ENCODE measurements at places on chromosomes 7 and 10.
A peak's percentile ranks its signal among the peaks of the same experiment; 100 is the strongest.

GRCh38 chr7:87217983-87218653 lies 1.4 kb downstream of the TMEM243 start:
- DNase-seq = no peak

DNA sequence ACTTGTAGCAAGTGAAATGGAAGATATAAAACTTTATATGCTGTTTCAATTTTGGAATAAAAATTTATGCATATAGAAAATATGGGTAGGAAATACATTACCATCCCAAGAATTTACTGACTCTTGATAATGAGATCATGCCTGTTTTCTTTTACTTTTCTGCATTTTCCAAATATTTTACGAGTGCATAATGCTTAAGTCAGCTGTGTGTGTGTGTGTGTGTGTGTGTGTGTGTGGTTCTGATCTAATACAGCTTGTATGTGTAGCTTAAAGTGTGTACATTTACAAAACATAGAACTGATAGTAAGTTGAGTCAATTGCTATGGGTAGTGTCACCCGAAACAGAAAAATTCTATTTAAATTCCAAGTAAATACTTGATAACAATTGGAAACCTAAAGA lies 315.9 kb upstream of the LRRN3 start:
- DNase-seq = no peak

- DNase-seq = no peak
Measured at GRCh38 chr10:30384051-30384674, 35.1 kb upstream of the MTPAP start.

- no peak for DNase-seq
Measured at GRCh38 chr7:78635026-78635793, 818.3 kb downstream of the MAGI2 start.

- DNase-seq = no peak
Measured at GRCh38 chr10:12179606-12180170, 16.0 kb downstream of the NUDT5 start.

- DNase-seq = no peak
Measured at GRCh38 chr10:83677795-83678194, 461.5 kb upstream of the GHITM start.

- DNase-seq = no peak
Measured at GRCh38 chr10:79285315-79286197, 61.7 kb upstream of the PPIF start.

DNA sequence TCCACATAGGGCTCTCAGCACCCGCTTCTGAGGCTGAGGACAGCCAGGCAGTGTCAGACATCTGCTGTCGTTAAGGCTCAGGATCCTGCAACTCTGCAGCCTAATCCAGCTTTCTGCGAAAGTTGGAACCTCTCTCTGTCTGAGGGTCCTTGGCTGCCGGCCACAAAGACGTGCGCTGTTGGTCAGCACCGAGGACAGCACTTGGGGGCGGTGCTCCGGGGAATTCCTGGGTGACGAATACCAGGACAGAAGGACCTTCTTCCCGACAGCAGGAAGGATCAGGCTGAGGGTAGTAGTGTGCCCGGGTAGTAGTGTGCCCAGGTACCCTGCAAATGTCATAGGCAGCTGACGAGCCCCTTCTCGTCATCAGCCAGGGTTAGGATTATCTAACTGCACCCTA lies 16.0 kb upstream of the RASGEF1A start:
- DNase-seq = no peak

GRCh38 chr10:104038537-104038936 lies 47.1 kb downstream of the COL17A1 start:
- DNase-seq = no peak

DNA sequence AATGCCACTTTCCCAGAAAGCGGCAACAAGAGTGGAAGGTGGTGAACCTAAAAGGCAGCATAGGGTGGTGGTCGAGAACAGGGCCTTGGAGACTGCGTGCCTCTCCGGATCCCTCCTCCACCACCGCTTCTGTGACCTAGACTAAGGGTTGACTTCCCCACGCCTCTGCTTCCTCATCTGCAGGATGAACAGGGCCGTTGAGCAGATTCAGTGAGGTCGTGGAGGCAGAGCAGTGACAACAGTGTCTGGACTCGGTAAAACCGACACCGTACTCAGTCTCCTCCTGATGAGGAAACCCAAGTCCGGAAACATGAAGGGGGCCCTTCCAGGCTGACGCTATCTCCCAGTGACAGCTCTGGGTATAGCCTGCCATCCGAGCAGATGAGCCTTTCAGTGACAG lies 162.6 kb downstream of the CELF2 start:
- no peak for DNase-seq

GRCh38 chr7:70446448-70447143 lies 685.3 kb upstream of the GALNT17 start:
- no peak for DNase-seq

GRCh38 chr10:95567903-95568630 lies 6.9 kb upstream of the SORBS1 start:
- no peak for DNase-seq

GRCh38 chr10:21329995-21330627 lies 195.4 kb downstream of the SKIDA1 start:
- DNase-seq = no peak

DNA sequence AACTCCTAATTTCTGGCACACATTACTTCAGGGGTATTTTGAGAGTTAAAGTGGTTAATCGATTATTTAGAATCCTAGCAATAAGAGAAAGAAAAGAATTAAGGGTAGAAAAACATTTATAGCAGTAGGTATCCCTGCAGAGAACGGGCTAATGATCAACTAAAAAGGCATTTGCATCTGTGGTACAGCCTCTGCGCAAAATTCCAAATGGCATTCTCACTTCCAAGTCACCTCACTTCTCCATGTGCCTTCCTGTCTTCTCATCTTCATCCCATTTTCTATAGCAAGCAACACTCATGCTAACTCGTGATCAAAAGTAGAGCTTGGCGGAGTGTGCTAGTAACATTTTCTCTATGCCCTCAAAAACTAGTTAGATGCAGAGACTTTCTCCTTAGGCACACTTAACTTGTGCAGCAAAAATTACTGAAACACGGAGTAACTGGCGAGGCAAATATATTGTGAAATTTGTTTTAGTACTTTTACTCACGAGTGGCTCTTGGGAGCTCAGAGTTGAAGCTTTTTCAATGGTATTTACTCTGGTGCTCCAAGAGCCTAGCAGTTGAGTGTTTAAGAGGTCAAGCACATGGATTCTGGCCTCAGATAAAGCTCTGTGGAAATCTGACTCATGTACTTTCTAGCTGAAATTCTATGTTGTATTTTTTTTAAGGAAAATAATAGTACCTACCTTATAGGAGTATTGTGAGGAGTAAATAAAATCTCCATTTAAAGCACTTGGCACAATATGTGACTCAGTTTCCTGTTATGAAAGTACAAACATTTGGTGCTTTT lies 65.1 kb downstream of the MET start:
- DNase-seq = no peak

GRCh38 chr10:86365346-86366032 lies 1.1 kb downstream of the GRID1 start:
- peak; percentile 58 for DNase-seq

- DNase-seq = no peak
Measured at GRCh38 chr7:3234851-3235250, 66.2 kb upstream of the SDK1 start.

DNA sequence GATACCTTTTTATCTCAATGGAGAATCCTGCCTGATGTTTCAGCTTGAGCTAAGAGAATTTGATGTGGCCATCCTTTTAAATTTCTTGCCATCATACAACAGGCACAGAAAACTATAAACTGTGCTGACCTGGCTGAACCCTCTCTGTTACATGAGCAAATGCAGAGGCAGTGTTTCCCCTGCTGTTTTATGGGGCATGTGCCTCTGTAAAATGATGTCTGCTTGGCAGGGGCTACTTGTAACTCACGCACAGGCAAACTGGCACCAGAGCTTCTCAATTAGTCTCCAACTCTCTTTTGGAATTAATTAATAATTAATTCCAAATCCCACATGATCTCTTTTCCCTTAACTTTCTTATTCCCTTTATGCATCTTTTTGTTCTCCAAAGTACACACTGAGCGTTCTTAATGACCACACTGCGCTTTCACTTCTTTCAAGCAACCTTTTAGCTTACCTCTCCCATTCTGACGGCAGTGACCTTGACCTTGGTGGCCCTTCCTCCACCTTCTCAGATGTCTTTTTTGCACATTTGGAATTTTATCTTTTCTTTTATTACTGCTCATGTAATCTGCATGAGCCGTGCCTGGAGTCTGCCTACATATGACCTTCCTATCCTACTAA lies 334.0 kb downstream of the PLXNA4 start:
- DNase-seq = no peak

DNA sequence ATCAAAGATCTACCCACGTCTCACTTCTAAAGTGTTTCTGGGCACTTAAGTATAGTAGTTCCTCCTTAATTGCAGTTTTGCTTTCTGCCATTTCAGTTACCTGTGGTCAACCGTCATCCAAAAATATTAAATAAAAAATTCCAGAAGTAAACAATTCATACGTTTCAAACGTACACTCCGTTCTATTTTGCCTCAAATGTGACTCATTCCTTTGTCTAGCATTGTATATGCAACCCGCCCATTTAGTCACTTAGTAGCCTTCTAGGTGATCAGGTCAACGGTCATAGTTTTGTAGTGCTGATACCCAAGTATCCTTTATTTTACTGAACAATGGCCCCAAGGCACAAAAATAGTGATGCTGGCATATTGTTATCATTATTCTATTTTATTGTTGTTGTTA lies 33.8 kb downstream of the HGF start:
- no peak for DNase-seq

- no peak for DNase-seq
Measured at GRCh38 chr7:45446195-45446944, 127.8 kb upstream of the ADCY1 start.

GRCh38 chr10:100759331-100759730 lies 13.9 kb downstream of the PAX2 start:
- DNase-seq = no peak

DNA sequence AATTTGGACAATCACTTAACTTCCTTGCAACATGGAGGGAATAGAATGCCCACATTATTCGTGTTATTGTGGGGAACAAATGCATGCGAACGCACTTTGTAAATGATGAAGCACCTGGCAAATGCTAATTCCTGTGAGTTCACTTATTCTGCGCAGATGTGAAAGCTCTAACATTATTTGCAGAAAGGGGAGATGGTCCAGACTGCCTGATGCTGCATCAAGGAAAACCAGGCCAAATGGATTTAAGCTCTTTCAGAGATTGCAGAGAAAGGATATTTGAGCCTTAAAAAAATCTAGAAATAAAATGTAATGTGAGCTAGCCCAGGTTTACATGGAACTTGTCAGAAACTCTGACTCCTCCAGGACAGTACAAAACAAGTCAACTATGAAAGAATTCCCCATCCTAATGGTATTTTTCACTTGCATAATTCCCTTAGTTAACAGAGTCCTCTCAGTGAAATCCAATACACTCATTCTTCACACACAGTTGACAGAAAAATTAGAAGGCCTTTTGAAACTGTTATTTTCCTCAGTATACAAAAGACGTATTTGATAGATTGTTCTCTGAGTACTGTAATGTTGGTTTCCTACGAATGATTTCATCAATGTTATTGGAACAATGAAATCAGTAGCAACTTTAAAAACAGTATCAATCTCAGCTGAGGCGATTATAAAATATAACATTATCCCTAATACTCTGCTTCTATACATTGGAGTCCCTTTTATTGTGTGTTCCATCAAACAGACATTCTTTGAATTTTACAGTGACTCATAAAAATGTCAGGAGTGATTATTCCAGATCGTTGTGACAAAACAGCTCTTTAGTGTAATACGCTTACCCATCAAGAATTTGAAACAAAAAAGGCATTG lies 136.3 kb upstream of the ANK3 start:
- no peak for DNase-seq

- no peak for DNase-seq
Measured at GRCh38 chr10:53786236-53786900, 1013.8 kb upstream of the MBL2 start.

GRCh38 chr10:79552143-79552542 lies 8.1 kb downstream of the SFTPA2 start:
- no peak for DNase-seq

- no peak for DNase-seq
Measured at GRCh38 chr7:127900141-127900540, 131.1 kb downstream of the LRRC4 start.

GRCh38 chr10:78215645-78216044 lies 182.0 kb downstream of the RPS24 start:
- DNase-seq = peak; percentile 24

DNA sequence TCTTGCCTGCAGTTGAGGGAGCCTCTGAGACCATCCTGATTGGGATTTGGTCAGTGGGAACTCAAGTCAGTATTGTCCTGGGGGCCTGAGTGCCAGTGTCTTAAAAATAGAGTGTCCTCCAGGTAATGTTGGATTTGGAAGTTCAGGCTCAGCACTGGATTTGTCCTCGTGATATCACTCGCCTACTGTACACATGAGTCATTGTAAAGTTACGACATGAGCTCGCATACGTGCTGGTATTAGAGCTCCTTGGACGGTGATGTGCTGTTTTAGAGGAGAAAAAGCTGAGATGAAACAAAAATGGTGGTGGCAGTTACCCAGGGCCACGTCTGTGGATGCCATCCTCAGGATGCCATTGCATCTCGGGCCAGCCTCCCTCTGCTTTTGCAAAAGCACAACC lies 78.2 kb downstream of the MGMT start:
- no peak for DNase-seq

DNA sequence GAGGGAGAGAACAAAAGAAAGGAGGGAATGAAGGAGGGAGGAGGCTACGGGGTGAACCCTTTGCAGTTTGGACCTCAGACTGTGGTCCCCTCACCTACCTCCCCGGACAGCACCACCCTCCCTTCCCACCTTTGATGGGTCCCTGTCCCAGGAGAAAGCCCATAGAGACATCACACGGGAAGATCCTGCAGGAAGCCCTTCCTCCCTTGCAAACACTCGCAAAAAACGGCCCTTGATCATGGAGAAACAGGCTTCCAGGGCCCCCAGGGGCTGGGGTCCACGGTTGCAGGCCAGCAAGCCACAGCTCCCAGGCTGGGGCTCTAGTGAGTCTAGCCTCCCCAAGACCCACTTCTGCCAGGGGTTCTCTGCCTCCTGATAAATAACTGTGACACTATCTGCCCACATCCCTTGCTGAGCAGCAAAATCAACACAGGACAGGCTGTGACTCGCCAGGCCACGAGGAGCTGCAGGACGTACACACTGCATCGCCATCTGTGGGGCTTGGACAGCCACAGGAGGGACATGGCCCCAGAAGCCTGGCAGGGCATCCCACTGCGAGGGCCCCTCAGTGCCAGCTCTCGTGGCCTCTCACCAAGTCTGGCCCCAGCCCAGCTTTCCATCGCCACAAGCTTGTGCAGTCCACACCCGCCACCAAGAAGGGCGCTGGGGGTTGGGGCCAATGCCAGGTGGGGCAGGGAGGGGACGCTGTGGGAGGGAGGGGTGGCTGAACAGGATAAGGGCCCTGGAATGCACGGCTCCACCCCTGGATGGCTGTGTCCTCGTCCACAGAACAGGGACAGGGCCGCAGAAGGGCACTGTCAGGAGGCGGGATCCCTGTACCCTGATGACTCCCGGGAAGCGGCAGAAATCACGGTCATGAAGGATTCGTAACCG lies 34.2 kb downstream of the PDGFA start:
- DNase-seq = no peak

All from substantia nigra (tissue), 51 donors.